Naive thymus-derived CD4-positive, alpha-beta T cell (primary cell): ENCODE measurements at places on chromosomes 3 and 15.

GRCh38 chr15:66852064-66852905, 150.2 kb downstream of the SMAD6 start:
- DNase-seq = no peak

DNA sequence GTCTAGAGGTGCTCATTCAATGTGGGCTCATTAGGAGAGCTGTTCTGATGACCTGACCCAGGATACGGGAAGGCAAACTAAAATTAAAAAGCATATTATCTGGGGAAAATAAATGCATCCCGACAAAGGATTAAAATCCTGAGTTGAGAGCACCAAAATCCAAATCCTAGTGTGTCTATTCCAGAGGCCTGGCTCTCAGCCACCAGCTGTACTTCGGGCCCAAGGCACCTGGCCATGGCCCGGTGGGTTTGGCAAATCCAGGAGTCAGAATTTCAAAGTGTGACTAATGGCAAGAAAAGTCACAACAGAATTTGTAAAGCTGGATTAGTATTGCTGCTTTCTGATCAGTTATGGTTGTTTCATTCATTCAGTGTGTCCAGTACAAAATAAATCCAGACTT, 2.6 kb upstream of the LYSMD4 start:
- DNase-seq = no peak

DNA sequence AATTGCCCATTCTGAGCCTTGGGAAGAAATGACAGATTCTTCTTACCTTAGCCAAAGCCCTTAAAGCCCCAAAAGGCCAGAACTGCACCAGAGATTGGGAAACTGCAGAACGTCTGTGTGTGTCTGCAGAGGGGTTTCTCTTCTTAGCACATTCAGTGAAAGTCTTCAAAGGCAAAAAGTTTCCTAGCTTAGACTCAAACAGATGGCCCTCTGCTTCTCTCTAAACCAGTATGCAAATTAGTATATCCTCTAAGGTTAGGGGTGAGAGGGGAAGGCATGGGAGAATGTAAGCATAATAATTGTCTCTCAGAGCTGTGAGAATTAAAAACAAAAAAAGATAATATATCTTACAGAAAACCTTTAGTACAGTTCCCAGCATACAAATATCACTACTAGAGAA, 334.0 kb upstream of the MCTP2 start:
- no peak for DNase-seq

DNA sequence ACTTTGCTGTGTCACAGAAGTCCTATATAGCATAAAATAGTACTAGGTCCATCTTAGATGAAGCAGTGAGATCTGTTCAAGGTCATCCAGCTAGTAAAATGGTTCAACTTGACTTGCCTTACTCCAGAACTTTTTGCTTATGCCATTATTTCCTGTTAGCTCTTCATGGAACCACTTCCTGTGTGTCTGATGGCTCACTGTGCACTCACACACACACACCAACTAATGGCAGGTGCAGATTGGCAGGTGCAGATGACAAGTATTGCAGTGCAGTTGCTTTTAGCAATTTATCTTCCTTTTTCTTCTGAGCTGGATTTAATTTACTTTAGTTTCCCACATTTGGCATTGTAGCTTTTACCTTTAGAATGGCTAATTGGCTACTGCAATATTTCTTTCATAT, 29.8 kb downstream of the GOLGA8S start:
- no peak for DNase-seq

GRCh38 chr3:9994086-9994844, 7.6 kb upstream of the EMC3 start:
- DNase-seq = no peak

- no peak for DNase-seq
Measured at GRCh38 chr3:23356923-23357322, 153.8 kb downstream of the UBE2E2 start.

- no peak for DNase-seq
Measured at GRCh38 chr3:115581362-115582135, 41.8 kb upstream of the GAP43 start.

DNA sequence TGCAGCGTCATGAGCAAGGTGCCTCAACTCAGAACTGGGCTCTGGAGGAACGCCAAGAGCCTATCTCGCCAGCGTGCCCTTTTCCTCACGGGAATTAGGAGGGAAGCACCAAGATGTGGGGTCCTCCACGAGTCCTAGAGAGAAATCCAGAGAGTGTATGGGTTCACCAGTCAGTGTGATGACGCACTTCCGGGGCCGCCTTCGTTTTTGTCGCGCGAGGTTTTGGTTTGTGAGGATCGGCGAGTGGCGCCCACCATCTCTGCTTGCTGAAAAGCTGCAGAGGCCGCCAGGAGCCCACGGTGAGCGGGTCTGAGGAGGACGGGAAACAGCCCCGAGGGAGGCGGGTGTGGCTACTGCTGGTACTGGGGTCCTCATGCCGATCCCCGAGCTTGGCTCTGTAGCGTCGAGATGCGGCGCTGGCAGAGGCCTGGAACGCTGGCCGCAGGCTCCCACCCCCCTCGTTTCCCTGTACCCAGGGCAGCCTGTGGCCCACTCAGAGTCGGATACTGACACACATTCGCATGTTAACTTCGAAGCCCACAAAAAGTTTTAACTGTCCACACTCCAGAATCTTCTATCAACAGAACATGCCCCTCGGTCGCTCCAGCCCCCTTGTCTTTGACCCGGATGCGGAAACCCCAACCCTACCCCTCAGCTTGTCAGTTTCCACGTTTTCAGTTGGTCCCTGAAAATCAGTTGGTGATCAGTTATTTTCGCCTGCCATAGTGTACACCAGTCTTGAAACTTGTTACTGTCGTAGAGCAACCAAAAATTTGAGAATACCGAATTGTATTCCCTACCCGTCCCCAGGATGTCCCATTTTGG, 30.4 kb downstream of the ZNF662 start:
- DNase-seq = no peak

DNA sequence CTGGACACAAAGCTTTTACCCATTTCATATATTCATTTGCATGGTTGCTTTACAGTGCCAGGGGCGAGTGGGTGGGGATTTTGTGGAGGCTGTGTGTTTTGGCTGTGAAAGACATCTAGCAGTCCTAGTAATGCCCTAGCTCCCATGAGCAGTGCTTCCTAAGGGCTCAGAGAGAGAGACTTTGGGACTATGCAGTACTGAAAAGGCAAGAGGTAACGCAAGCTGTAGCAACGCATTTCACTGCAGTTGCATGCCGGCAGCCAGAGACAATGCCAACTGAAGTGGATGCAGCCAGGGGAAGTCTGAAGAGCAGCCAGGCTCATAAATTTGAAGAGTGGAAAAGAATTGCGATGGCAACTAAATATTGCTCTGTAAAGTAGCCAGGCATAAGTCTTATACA, 27.4 kb upstream of the ATP10A start:
- DNase-seq = no peak

DNA sequence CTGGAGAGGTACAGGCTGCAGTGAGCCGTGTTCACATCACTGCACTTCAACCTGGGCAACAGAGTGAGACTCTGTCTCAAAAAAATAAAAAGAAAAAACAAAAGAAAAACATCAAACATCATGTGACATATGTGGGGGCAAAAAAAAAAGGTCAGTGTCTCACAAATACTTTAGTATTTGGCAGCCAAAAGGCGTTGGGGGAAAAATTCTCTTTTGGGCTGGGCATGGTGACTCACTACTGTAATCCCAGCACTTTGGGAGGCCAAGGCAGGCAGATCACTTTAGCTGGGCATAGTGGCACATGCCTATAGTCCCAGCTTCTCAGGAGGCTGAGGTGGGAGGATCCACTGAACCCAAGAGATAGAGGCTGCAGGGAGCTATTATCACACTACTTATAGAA, 47.6 kb downstream of the TMCC1 start:
- no peak for DNase-seq

- DNase-seq = no peak
Measured at GRCh38 chr3:110989446-110989845, 82.2 kb upstream of the NECTIN3 start.

- DNase-seq = no peak
Measured at GRCh38 chr3:71208211-71209095, 375.1 kb downstream of the FOXP1 start.

- no peak for DNase-seq
Measured at GRCh38 chr3:55884066-55884465, 397.0 kb upstream of the WNT5A start.

DNA sequence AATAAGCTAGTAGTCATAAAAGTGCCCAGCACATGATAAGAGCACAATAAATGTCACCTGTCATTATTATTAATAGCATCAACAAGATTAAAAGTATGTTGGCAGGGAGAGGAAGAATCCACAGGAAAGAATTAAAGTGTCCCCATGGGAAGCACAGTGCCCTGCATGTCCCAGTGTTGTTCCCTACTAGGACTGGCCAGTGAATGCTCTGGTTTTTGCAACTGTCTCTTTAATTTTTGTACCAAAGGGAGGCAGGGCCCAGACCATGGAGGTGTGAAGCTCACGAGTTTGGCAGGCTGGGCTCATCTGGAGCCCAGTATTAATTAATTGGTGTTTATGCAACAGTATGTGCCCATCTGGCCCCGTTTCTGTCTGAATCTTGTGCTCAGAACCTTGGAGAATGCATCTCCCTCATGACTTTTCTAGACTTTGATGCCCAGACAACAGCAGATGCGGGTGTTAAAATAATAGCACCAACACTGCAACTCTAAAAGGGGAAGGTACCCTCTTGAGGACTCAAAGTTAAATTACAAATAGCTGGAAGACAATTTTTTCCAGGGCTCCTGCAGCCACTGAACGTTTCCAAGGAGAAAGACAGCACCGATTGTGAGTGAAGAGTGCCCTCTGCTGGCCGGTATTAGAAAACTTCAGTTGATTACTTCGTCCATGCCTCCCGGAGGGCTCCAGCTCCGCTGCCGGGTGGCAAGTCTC, 71.9 kb upstream of the SPATA12 start:
- DNase-seq = peak; percentile 47

DNA sequence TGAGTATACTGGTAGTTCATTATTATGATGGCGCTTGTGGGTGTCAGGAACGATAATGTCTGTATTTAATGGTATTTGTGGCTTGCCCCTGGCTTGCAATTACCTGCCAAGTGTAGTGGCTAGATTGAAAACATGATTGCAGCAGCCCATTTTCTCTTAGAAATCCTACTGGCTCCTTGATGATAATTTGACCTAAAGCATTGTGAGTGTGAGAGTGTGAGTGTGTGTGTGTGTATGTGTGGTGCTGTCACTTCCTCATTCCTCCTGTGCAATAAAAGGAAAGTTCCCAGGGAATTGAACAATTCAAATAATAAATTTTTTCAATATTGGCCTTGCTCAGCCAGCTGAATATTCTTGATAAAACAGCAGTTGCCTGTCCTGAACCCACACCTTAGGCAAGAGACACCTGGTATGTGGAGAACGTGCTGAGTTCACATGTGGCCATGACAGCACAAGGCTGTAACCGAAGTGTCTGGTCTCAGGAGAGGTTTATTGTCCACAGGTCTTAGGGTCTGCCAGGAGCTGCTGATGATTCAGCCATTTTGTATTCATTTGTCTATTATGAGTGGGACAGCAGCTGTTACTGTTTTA, 193.3 kb downstream of the CD47 start:
- no peak for DNase-seq

DNA sequence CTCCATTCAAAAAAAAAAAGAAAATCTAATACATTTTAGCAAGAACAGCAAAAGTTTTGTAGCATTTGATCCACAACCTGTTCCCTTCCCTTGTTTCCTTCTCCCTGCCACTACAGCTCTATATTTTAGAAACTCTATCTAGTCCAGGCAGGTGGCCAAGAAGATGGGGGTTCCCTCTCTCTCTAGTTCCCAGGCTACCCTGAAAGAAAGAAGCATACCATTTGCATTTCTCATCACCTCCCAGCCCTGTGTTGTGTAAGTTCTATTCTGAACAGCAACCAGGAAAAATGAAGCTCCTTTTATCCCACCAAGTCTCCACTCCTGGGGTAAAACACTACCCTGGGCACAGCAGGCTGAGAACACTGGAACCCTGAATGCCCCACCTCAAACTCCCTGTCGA, 100.0 kb downstream of the PCCB start:
- DNase-seq = no peak

- DNase-seq = no peak
Measured at GRCh38 chr3:55235416-55235815, 251.7 kb downstream of the WNT5A start.

GRCh38 chr3:69085168-69085832, 563 bp downstream of the ARL6IP5 start:
- peak; percentile 19 for DNase-seq

DNA sequence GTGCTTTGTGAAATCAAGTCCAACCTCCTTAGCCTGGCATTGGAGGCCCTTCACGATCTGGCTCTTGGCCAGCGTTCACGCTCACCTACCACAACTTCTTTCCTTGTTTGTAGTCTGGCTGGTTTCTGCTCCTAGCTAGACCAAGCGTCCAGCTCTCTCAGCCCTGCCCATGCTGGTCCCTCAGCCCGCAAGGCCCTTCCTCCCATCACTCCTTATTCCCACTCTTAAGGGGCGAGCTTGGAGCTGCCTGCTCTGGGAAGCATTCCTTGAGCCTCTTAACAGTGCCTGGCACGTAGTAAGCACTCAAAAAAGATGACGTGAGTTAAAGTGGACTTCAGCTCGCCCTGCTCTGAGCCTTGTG, 8.7 kb downstream of the SLC6A6 start:
- no peak for DNase-seq

DNA sequence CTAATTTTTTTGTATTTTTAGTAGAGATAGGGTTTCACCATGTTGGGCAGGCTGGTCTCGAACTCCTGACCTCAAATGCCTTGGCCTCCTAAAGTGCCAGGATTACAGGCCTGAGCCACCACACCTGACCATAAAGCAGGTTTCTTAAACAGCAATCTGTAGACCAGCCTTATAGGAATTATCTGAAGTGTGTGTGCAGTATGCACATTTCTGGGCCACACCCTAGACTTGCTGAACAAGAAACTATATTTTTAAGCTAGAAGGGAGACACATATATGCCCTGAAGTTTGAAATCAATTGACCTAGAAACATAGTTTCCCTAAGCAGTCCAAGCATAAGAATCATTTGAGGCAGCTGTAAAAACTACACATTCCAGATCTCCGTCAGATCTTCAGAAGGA, 805.7 kb downstream of the TUSC7 start:
- no peak for DNase-seq

GRCh38 chr3:8621872-8622271, 22.7 kb downstream of the SSUH2 start:
- DNase-seq = no peak

DNA sequence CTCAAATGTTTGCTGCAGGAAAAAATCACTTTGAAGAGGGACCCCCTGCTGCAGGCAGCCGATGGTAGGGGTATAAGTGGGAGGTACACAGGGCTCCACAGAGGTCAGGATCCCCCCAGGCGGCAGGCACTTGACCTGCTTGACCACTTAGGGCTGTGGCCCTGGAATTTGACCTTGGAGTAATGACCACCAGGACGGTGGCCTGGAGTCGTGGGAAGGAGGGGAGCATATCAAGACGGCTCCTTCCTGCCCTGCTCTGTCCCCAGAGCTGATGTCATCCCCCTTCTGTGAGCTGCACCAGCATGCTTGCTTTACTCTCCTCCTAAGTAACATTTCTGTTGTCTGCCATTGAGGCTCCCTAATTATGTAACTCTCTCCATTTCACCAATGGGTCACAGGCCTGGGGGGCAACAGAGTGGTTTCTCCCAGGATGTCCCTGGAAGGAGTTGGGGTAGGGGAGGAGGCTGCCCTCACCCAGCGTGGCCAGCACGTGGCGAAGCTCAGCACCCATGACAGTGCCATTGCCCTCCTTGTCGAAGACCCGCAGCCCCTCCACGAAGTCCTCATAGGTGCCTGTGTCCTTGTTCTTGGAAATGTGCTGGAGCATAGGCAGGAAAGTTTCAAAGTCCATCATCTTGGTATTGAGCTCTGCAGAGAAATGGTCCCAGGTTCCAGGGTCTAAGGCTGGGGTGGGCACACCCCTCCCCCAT, 4.1 kb downstream of the MYL3 start:
- DNase-seq = no peak
